Stimulated activated CD8-positive, alpha-beta memory T cell treated with anti-CD3 and anti-CD28 coated beads, Interleukin-7, amount 100 ng/mL, for 24 hours (primary cell): ENCODE measurements at places on chromosomes 5 and 9.

- no peak for DNase-seq
Observed at GRCh38 chr9:84828046-84828445, 158.5 kb downstream of the NTRK2 start.

DNA sequence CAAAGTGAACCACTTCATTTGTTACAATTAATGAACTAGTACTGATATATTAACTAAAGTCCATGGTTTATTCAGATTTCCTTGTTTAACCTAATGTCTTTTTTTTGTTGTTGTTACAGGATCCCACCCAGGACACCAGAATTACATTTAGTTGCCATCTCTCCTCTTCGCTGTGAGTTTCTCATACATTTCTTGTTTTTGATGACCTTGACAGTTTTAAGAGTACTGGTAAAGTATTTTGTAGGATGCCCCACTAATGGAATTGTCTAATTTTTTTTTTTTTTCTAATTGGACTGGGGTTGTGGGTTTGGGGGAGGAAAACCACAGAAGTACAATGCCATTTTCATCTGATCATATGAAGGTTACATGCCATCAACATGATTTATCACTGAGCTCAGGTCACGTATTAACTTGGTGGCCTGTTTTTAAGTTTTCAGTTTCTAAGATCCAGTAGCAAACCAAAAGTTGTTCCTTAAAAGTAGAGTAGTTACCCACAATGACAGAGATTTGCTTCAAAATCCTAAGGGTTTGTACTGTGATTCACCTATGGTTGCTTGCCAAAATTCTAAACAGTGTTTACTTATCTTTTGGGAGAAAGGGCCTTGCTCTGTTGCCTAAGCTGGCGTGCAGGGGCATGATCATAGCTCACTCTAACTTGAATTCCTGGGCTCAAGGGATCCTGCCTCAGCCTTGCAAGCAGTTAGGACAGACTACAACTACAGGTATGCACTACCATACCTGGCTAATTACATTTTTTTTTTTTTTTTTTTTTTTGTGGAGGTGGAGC lies 4.5 kb upstream of the OTULIN start:
- DNase-seq = no peak

- no peak for DNase-seq
Observed at GRCh38 chr9:12708562-12709298, 15.5 kb downstream of the TYRP1 start.

- DNase-seq = no peak
Observed at GRCh38 chr5:43616535-43616934, 13.6 kb downstream of the NNT start.

GRCh38 chr5:143073766-143074165 lies 303.6 kb downstream of the ARHGAP26 start:
- DNase-seq = no peak

DNA sequence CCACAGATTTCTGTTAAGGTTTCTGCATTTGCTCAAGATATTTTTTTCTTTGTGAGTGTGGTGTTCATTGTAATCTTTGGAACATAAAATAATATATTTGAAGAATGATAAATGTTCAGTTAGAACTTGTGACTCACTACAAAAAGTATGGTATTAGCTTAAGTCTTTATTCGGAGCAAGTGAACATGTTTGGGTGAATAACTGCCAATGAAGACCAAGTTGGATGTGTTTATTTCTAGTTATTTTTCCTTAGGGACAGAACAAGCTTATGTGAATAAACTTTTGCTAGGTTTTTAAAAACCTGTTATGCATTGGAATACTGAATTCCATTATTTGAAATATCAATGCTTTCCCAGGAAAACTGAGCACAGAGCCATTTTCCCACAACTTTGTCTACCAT lies 418.6 kb downstream of the SLCO4C1 start:
- DNase-seq = no peak

DNA sequence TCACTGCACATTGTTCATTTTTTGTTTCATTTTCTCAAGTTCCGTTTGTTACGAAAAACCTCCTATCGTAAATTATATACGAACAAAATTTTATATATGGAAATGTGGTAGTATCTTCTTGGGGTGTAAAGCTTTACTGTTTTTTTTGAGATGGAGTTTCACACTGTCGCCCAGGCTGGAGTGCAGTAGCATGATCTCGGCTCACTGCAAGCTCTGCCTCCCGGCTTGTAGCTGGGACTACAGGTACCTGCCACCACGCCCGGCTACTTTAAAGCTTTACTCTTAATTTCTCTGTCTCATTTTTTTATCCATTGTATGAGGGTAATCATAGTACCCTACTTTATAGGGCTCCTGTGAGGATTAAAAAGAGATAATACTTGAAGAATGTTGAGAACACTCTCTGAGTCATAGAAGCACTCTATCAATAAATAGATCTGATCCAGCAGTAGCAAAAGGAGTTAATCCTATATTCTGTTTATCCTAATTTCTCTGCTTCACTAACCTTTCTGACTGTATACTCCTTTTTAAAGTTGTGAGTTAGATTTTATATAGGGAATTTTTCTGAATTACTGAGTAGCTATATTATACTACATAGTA lies 5.6 kb upstream of the LRRC70 start:
- no peak for DNase-seq

DNA sequence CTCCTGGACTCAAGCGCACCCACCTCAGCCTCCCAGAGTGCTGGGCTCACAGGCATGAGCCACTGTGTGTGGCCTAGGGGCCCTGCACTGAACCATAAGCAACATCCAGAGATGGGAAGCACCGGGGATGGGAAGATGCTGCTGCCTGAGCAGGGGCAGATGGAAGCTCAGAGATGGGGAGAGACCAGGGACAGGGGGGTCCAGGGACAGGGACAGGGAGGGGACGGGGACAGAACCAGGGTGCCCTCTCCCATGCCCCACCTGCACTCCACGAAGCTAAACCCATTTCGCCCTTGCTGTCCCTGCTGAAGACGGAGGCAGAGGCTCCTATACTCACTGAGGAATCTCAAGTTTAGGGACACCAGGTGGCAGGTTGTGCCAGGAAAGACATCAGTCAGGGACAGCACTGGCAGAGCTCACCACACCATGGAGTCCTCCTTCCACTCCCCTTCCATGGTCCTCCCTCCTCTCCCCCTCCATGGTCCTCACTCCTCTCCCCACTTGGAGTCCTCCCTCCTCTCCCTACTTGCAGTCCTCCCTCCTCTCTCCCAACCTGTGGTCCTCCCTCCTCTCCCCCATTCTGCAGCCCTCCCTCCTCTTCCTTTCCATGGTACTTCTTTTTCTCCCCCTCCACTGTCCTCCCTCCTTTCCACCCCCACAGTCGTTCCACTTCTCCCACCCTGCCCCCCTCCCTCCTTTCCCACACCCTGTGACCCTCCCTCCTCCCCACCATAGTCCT lies 45.5 kb upstream of the LRRC14B start:
- no peak for DNase-seq

DNA sequence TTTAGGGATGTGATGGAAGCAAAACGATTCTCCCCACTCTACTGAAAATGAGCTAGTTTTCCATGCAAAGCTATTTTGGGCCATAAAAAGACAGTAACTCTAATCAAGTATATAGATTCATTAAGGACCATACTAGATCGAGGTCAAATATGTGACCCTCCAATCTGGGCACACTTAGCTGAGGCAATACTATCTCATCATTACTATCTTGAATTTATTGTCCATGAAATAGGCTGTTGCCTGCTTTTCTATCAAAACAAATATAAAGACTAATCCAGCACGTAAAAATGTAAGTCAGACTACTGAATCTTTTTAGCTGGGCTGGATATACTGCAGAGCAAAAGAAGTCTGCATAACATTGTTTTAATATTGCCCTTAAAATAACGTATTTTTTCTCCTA lies 943.1 kb downstream of the NR2F1-AS1 start:
- DNase-seq = no peak

DNA sequence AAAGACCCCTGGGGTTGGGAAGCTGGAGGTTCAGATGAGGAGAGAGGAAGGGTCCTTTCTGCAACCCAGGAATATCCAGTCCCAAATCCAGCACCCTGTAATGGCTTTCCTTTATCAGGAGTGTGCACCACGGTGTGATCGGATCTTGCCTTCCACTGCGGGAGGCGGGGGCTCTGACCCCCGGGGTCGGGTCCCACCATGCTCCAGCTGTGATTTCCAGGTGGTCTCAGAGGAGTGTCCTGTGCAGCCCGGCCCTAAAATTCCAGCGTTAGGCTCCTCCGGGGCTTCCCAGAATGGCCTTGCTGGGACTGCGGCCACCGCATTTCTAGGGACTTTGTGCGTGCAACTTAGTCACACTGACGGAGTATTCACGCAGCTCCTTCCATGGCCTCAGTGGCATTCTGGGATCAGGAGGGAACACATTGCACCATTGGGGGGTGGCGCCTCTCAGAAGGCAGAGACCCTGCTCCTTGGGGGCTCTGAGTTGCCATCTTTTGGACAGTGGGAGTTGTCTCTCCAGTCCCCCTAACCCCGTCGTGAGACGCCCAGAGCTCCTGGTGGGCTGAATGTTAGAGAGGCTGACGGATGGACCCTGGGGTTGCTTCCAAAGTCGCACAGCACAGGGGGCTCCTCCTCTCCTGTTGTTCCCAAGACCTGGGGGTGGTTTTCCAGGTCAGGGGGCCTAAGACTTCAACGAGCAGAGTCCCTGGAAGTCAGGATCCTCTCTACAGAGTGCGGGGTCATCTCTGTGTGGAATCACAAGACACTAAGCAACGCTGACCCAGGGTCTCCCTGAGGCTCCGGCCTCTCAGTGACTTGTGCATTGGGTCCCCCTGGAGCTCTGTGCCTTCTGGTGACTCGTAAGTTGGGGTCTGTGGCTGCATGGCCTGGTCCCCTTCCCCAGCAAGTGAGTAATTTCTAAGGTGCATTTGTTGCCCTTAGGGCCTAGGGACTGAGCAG lies 42.7 kb upstream of the IRX4 start:
- DNase-seq = no peak

- DNase-seq = no peak
Observed at GRCh38 chr5:77996943-77997342, 220.8 kb upstream of the TBCA start.

GRCh38 chr9:124300312-124300711 lies 42.6 kb downstream of the NEK6 start:
- no peak for DNase-seq

DNA sequence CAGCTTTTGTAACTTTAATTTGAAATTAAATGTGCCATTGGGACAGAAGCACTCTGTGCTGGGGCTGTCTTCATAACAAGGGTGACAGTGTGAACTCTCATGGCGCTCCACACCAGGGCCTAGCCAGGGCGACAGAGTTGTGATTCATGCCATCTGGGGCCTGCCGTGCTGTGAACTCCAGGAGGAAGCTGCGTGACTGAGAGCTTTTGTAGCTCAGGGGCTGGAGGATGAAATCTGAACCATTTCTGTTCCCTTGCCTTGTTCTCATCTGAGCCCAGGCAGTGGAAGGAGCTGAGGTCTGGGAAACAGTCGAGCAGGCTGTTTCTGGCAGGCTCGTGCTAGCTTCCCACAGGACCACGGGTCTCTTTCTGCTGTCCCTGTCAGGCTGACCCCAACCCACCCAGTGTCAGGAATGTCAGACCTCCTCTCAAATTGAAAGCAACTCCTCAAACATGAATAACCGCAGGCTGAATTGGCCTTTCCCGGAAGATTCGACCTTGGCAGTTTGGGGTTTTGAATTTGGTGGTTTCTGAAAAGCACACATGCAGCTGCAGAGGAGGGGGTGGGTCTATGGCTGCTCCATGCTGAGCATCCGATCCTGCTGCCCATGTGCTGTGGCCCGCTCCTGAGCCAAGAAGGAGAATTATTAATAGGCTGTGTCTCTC lies 69.2 kb upstream of the RPS23 start:
- DNase-seq = no peak

DNA sequence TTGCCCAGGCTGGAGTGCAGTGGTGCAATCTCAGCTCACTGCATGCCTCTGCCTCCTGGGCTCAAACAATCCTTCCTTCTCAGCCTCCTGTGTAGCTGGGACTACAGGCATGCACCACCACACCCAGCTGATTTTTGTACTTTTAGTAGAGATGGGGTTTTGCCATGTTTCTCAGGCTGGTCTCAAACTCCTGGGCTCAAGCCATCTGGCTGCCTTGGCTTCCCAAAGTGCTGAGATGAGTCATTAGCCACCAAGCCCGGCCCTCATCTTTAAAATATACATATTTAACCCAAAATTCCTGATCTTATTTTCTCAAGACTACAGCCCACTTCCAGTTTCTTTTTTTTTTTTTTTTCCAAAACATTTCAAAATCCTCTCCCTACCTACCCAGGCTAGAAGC lies 31.7 kb upstream of the MINAR2 start:
- DNase-seq = no peak

DNA sequence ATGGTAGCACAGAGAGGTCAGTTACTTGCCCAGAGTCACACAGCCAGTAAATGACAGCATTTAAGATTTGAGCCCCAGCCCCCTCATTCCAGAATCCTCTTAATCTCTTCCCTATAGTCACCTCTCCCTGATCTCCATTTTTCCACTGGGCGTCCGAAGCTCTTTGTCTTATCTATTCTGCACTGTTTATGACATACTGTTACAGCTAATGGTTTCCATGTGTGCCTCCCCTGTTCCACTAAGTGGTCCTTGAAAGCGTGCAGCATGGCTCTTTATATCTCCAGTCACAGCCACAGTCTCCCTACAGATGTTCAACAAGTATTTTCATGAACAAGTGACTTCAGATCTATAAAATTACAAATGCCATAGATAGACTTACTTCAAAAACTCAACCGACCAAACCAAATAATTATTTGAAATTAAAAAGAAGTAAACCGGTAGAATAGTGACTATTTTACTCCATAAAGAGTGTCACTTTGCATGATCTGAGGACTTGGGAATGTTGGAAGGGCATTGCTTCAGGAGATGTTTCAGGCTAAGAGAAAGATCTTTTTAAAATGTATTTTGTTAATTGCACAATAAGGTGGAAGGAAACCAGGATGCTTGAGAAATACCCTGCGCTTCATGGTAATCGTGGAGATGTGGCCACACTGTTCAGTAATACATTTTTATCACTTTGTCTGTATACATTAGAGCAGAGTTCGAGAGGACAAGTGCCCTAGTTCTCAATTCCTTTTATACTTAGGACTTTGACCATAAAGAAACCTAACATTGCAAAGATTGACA lies 237.2 kb downstream of the FBXL7 start:
- no peak for DNase-seq

- DNase-seq = no peak
Observed at GRCh38 chr9:75891771-75892215, 1.3 kb downstream of the PCSK5 start.

- DNase-seq = no peak
Observed at GRCh38 chr9:97487107-97487506, 14.4 kb upstream of the TMOD1 start.

- DNase-seq = no peak
Observed at GRCh38 chr9:123365287-123365880, 9.4 kb downstream of the CRB2 start.

- DNase-seq = no peak
Observed at GRCh38 chr5:1100664-1101574, 10.9 kb downstream of the SLC12A7 start.

GRCh38 chr5:105054406-105054805 lies 1491.8 kb upstream of the NUDT12 start:
- DNase-seq = no peak

GRCh38 chr9:14574173-14574572 lies 119.1 kb downstream of the ZDHHC21 start:
- no peak for DNase-seq
